Sigmoid colon (tissue), 7 donors: ENCODE measurements at places on chromosomes 2 and 18. TPM values are rescaled to one million over a fixed set of nuclear protein-coding genes. Genes with fewer than 3 reads are reported as not detected.

DNA sequence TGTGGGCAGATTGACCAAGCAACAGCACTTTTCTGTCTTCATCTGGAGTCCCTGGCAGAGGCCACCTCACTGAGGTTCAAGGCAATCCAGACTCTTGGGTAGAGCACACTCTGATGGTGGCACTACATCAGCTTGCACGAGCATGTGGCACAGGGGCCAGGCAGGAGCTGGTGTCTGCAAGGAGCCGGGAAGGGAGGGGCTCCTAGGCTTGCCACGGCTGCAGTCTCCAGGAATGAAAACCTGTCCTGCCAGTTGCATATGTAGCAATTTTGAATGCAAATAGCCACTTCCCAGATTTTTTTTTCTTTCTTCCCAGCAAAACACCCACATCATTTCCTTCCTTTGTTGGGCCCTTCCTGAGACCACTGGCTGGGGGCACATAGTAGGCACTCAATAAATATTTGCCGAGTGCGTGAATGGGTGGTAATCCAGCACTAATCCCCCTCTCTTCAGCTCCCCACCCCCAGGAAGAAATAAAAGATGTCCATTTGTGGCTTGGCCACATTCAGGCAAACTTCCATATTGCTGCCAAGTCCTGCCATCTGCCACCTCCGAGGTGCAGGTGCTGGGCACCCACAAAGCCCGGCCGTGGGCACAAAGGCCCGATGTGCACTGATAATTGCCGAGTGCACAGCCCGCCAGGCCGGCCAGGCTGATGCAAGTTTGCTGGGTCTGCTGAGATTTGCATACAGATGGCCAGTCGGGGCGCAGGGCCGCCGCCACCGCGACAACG is 72.4 kb downstream of the MYCN start:
- DNase-seq = no peak

CD8A gene
- 0.99 TPM for total RNA-seq

DNAJC27 gene
- total RNA-seq = 6.3 TPM

DNA sequence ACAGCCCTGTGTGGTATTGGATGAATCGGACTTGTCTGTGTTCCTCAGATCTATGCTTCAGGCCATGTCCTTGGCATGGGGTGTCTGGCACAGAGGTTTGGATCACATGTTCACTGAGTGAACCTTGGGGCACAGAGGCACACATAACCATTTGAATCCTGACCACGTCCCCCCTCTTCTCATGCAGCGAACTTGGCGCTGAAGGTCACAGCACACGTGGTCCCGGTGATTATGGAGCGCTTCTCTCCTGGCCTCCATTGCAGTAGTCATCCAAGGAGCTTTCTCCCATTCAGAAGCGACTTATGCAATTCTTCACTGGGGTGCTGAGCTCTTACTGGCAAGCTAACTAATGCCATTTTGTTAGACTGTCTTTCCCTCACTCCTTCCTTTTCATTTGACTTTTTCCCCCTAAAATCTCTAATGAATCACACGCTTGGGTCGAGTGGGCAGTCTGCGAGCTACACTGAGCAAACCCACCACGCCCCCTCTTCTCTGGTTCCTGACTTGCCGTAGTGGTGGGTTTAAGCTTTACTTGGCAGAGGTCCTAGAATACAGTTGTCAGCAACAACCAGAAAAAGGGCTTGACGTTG is 59.4 kb downstream of the KCNG2 start:
- no peak for DNase-seq

- DNase-seq = no peak
Measured at GRCh38 chr2:12448846-12449505, 267.8 kb upstream of the TRIB2 start.

- peak; percentile 53 for DNase-seq
Measured at GRCh38 chr2:239020541-239021041, 172.7 kb downstream of the TWIST2 start.

AFF3 gene
- total RNA-seq = 18.9 TPM

GRCh38 chr2:219426068-219426443 is 7.9 kb downstream of the DES start:
- peak; percentile 68 for DNase-seq

DNA sequence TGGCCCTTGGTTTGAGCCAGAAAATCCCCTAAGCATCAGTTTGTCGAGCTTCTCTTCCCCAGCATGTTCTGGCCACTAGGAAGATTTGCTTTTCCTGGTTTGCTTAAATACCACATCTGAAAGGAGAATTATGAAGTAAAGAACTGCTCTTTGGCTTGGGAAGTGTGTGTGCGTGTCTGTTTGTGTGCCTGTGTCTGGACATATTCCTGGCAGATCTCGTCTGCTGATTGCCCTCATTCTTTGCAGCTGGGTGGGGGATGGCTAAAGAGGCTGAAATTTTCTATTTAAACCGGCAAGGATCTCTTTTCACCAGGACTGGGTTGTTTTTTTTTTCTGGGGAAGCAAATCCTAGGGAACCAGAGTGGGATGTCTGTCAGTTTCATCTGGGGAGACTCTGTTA is 57.3 kb upstream of the MBOAT2 start:
- DNase-seq = no peak

ADRA2B gene
- total RNA-seq = 1.4 TPM

TMEM247 gene
- not detected for total RNA-seq

DNA sequence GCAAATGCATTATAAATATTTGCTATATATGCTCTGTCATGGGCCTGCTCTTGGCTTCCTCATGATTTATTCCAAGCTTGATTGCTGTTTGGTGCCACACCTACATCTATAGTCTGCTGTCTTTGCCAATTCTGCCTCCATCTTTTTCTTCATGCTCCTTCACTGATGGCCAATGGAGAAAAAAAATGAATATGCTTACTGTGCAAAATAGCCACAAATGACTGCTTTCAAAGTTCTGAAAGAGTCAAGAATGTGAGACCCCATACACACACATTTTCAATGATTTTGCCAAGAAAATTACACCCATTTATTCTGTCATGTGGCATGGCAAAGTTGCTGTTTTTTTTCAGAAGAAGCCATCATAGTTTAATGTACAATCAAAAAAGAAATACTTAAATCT is 305.6 kb upstream of the LRRTM1 start:
- DNase-seq = no peak

DNA sequence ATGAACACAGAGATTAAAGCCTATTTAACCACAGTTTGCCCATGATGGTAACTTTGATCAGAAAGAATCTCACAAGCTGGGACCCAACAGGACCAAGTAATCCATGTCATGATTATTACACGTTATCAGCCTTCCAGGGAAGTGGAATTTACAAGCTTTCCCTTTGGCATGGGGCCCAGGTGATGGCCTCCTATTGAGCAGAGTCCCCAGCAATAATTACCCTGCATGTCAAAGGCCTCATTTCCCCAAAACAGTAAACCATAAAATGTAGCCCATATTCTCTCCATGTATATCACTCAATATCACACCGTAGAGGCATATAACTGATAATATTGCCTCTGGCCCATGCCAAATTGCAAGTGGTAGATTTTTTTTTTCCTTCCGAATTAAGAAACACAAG is 38.9 kb downstream of the PRKRA start:
- DNase-seq = no peak
